ENCODE measurements at places on chromosomes 1 and 21.
A peak's percentile ranks its signal among the peaks of the same experiment; 100 is the strongest.

DNA sequence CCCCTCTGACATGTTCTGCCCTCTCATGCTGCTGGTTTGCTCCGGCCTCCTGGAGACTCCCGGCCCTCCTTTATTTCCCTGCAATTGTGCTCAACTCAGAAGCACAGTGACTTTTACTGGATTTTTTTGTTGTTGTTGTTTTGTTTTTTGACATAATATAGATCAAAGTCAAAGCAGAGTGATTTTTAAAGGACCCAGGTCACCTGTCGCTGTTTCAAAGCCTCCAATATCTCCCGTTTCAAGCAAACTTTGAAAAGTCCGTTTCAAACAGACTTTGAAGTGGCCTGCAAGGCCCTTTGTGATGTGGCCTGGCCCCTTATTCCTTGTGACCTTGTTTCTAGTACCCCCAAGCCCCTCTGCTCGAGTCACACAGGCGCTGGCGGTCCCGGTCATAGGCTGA, 58.1 kb downstream of the TBCE start:
- DNase-seq: no peak

GRCh38 chr21:42473498-42474042, 22.5 kb downstream of the RSPH1 start:
- no peak for DNase-seq

GRCh38 chr1:32580348-32581017, 41.3 kb downstream of the ZBTB8A start:
- DNase-seq: no peak

DNA sequence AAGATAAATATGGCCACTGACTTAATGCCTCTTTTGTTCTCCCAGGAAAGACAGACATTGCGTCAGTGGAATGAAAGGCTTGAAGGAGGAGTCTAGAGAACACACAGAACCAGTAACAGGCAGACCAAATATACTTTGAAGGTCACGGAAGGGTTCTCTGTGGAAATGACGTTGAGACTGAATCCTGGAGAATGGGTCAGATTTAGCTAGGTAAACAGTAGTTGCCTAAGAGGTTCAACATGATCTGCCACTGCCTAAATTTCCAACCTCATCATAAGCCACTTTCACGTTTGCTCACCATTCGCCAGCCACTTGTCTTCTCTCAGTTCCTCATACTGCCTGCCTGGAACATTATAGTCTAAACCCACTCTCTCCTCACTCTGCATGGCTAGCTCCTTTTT, 20.5 kb downstream of the PLA2G4A start:
- no peak for DNase-seq

DNA sequence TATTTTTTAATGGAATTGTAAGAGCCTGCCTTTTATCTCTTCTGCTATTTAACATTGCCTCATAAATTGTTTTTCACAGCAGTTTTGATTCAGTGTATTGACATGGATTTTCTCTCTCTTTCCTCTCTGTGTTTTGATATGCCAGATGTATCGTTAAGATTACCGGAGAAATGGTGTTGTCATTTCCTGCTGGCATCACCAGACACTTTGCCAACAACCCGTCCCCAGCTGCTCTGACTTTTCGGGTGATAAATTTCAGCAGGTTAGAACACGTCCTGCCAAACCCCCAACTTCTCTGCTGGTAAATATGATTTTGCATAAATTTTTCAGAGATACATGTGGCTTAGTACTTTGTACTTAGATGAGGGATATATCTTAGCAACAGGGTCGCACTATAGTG, 23.1 kb upstream of the DYNLT5 start:
- no peak for DNase-seq

DNA sequence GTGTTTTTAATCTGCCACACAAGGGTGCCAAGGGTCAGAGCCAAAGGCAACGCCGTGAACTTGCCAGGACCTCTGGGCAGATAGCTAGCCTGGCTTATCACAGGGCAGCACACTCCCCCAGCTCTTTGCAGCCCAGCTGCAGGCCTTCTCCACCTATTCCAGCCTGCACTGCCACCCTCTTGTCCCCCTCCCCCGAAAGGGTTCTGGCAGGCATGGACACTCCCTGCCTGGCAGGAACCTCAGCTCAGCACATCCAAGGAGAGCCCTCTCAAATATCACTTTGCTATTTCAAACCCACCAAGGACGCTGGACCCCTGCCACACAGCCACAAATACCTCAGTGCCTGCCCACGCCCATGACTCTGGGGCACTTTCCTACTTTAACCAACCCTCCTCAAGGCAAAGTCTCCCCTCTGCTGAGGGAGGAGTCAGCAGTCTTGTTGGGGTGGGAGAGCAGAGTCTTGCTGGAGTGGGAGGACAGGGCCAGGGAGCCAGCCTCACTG, 9.1 kb downstream of the SSBP3 start:
- DNase-seq: no peak

GRCh38 chr1:59509341-59509875, 212.5 kb downstream of the FGGY start:
- no peak for DNase-seq

GRCh38 chr21:31524140-31524539, 135.4 kb upstream of the SOD1 start:
- DNase-seq: no peak

DNA sequence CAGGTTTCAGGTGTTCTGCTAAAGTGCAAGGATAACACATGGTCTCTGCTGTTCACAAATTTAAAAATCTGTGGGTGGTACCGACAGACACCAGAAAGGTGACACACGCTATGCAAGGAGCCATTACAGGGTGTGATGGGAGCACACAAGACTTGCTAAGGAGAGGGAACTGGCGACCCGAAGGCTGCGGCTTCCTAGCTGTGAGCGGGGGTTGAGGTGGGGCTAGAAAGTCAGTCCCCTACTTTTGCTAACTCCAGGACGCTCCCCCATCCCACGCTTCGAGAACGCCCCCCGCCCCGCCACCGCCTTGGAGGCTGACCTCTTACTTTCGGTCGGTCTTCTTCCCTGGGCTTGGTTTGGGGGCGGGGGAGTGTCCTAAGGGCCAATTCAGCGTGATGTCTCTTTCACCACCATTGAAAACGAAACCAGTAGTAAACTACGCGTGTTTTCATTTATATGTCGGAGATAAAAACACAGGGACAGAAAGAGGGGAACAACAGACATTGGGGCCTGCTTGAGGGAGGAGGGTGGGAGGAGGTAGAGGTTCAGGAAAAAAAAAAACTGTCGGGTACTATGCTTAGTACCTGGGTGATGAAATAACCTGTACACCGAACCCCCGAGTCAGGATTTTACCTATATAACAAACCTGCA, 1.1 kb downstream of the CKS1B start:
- DNase-seq: no peak

DNA sequence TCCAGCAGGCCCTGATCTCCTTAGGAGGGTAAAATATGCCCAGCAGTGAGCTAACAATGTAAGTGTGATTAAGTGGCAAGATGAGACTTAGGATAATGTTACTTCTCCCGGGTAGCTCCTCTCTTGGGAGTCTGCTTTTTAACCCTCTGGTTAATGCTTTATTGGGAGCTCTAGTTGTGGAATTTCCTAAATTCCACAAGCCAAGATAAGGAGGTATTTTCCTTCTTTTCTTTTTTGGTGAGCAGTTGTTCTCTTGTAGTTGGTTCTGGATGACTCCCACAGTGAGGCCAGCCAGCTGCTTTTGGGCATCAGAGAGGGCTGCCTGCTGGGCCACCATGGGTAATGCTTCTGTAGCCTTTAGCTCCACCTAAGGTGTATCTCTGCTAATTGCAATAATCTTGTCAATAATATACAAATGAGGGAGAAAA, 19.3 kb downstream of the C1orf52 start:
- DNase-seq: peak; percentile 9

DNA sequence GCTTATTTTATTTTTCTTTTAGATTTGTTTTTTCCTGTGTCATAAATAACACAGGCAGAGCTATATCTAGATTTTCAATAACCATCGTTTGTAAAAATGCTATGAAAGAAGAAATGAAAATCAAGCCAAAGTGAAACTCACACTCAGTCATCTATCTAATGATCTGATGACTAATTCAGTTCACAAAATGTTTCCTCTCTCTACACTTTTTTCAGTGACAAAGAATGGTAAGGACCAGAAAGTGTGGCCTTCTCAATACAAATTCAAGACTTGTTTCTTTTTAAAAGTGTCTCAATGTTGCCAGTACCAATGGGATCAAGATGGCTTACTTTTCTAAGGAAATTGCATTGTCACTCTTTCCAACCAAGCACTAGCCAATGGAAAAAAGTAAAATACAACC, 282.8 kb upstream of the PKN2 start:
- DNase-seq: no peak

DNA sequence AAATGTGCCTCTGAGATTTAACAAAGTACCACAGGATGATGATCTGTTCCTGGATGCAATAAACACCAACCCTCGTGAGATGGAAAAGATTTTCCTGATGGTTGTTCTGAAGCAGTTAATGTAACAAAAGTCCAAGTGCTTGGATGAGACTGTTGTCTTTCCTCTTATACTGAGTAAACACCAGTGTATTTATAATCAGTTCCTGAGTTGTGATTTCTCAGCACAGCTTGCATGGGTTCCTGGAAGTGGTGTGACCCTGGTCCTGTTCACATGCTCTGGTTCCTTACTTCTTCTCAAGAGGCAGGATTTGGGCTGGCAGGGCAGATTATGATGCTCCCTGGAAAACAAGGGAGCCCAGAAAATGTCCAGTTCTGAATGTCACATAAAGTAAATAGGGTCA, 208.2 kb upstream of the USP24 start:
- no peak for DNase-seq

- no peak for DNase-seq
Observed at GRCh38 chr1:39729030-39729429, 9.7 kb upstream of the PPIE start.
